ENCODE measurements at places on chromosomes 7 and 10.

GRCh38 chr10:1543596-1543995 is 193.7 kb downstream of the ADARB2 start:
- no peak for DNase-seq

DNA sequence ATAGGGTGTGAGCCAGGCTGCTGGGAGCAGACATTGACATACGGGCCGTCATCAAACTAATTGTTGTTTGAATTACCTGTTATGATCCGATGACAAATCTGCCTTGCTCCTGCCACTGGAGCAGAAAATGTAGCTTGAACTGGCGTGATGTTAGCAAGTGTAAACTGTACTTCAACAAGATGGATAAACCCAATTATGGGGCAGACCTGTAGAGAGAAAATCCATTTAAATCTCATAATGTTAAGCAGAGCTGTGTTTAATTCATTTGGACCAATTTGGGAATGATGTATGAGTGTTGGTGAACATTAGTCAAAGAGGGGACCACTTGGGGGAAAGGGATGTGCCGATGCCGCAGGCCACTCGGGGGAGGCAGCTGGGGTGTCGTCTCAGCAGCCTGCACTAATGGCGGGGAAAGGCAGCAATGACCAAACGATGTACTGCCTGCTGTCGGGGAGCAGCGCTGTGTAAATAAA is 27.4 kb downstream of the TCF7L2 start:
- no peak for DNase-seq

DNA sequence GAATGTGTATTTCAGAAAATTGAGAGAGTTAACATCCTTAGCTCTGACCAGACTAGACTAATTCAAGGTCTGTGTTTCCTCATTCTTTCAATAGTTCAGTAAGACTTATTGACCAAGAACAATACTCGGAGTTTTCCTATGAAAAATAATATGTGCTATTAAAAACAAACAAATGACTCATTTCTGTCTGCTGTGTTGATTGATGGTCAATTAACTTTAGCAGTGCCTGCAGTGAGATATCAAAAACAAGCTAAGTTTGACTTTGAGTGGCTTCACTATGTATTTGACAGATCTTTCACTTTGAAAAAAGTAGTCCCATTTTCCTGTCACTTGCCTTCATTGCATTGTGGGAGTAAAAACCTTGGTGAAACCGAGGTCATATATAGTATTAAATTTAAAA is 91.0 kb downstream of the GNAT3 start:
- no peak for DNase-seq

GRCh38 chr10:111873041-111873440 is 310.5 kb downstream of the GPAM start:
- no peak for DNase-seq

DNA sequence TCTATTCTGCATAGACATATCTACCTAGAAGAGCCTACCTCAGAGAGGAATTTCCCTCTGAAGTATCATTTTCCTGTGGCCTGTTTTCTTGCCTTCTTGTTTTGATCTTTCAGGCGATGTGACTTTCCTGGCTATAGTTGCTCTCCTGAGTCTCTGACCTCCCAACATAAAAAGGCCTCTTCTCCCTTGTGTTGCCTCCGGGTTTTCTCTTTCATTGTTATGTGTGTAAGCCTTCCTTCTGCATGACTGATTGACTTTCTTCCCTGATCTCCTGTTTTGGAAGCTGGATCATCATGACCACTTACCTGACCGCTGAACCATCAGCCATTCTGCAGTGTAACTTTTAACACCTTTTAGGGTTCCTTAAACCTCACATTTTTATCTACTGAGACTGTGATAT is 441.5 kb upstream of the ETV1 start:
- no peak for DNase-seq

- DNase-seq = no peak
Measured at GRCh38 chr10:36778651-36779050, 346.7 kb upstream of the ANKRD30A start.

Data from effector CD4-positive, alpha-beta T cell (primary cell).